Hippocampal formation (tissue), 2 donors: ENCODE measurements at places on chromosomes 16 and 17.

- no peak for DNase-seq
Observed at GRCh38 chr17:63497708-63498483, 21.0 kb downstream of the ACE start.

DNA sequence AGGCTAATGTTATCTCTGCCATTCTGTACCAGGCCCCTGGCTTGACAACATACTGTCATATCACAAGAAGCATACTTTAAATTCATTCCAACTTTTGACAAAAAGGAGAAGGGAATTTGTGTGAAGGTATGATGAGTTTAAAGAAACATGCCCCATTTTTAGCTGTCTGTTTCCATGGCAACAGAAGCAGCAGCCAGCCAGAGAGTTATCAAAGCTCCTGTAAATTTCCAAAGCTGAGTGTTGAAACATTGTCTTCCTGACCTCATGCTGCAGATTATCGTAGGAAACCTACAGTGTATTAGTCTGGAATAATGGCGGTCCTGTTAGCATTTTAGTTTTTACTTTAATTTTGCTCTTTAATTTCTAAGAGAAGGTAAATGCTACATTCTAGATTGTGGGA is 124.9 kb downstream of the MRTFB start:
- DNase-seq: no peak

DNA sequence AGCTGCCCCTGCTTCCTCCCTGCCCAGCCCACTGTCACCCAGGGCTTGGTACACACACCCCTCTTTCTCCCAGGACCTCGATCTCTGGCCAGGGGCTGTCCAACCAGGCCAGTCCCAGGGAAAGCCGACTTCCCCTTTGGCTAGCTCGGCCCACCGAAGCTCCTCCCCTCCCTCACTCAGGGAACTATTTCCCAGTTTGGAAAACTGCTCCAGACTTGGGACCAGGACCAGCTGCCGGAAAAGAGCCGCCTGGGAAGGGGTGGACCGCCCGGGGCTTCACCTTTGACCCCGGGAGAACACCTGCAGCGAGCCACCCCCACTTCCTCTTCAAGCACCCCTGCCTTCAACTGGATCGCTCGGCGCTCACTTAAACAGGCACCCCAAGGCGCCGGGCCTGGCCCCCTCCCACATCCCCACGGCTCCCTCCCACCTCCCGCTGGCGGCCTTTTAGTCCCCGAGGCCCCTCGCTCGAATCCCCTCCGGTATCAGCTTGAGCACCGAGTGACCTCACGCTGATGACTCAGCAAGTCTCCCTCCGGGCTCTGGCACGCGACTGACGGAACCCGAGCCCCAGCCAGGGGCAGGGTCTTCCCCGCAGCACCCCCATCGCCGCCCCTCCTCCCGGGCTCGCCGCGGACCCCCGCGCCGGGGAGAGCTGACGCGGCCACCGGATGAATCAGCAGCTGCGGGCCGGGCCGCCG is 934 bp downstream of the MAFG start:
- DNase-seq: no peak

- peak; percentile 54 for DNase-seq
Observed at GRCh38 chr17:49616601-49617131, 41.0 kb downstream of the NXPH3 start.

GRCh38 chr17:40551879-40552768 is 13.1 kb downstream of the CCR7 start:
- DNase-seq: peak; percentile 48

DNA sequence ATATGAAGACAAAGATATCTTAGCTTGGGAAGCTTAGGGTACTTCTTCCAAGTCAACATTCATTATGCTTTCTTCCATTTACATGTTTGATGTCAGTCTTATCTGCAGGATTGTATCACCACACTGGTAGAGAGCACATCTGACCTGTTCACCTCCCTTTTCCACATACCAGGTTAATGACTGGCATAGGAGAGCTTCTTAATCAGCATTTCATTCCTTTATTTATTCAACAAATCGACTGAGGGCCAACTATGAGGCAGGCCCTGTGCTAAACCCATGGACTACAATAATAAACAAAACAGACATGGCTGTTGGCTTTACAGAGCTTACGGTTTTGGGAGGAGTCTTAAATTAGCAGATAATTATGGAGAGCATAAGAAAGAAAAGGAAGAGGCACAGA is 378.1 kb upstream of the CDH11 start:
- no peak for DNase-seq

- no peak for DNase-seq
Observed at GRCh38 chr17:1485423-1486376, 6.8 kb downstream of the MYO1C start.

DNA sequence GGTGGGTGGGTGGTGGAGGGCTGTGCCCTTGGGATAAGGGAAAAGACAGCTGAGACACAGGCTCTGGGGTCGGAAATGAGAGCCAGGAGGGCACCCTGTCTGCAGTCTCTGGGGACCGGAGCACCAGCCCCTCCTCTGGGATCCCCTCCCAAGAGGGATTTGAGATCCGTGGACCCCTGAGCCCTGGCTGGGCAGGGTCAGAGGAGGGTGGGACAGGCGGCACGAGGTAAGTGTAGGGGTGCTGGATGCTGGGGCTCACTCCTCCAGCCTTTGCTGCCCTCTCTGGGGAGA is 425 bp downstream of the SGSH start:
- no peak for DNase-seq

- no peak for DNase-seq
Observed at GRCh38 chr17:31494259-31495021, 103.0 kb downstream of the RAB11FIP4 start.

DNA sequence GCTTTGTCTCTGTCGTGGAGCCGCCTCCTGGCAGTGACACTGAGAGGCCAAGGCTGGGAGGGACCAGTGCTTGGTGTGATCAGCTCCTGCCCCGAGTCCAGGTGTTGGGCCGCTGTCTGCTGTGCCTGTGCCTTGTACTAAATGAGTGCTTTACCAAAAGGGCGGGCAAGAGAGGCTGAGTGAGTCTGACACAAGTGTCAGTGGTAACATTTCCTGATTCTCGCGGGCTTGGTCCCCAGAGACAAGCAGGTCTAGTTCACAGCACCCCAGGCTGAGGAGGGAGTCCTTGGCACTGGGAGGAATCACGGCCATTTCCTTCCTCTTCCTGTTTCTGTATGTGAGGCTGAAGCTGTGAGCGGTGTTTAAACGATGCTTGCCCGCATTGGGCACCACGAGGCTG is 30.2 kb downstream of the PLD6 start:
- no peak for DNase-seq

- no peak for DNase-seq
Observed at GRCh38 chr17:50728112-50728429, 8.7 kb downstream of the LUC7L3 start.

DNA sequence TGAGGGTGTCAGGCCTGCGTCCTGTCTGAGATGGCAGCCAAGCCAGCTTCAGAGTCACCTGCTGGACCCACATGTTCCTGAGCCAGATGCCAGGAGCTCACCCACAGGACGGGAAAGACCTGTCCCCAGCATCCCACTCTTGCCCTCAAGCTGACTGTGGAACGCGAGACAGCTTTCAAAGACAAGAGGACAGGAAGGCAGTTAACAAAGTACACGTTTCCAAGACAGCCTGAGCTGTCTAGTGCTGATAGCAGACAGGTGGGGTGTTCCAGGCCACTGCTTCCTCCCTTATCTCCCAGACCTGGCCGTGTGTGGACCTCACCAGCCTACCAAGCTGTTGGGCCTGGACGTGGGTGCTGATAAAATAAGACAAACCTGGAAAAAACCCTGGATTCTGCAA is 13.2 kb downstream of the CMTM3 start:
- DNase-seq: no peak

DNA sequence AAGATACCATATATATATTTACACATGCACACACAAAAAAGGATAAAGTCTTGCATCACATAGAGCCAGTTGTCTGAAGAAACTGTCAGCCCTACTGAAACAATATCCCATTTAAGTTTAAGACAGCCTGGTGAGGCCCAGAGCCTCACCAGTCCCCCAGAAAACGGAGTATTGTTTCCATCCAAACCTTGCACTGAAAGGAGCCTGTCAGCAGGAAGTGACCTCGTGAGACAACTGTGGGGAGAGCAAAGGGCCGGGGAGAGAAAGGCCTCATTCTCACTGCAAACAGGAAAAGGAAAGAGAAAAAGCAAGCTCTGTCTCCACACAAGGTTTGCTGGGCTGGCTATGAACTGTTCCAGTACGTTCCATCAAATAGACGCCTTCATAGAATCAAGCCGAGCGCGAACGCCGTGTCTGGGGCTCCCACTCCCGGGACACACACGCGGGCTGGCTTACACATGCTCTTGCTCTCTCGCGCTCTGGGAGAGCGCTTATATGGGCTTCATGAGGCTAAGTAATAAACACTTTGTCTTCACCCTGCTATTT is 44.4 kb upstream of the ZFHX3 start:
- peak; percentile 32 for DNase-seq

DNA sequence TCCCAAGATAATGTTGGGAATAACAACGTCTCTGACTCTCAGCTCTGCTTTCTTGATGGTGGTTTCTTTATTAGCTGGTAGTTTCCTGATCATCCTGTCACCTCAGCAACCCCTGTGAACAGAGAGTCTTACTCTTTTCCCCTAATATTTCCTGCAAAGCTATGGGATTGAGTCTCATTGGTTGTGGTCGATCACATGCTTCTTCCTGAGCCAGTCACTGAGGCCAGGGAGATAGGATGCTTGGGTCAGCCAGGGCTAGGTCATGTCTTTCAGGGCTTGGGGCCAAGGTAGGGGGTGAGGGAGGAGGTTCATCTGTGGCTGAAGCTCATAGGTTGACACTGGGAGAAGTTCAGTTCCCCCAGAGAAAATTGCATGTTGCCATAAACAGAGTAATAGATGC is 114.3 kb downstream of the ABCC1 start:
- no peak for DNase-seq

DNA sequence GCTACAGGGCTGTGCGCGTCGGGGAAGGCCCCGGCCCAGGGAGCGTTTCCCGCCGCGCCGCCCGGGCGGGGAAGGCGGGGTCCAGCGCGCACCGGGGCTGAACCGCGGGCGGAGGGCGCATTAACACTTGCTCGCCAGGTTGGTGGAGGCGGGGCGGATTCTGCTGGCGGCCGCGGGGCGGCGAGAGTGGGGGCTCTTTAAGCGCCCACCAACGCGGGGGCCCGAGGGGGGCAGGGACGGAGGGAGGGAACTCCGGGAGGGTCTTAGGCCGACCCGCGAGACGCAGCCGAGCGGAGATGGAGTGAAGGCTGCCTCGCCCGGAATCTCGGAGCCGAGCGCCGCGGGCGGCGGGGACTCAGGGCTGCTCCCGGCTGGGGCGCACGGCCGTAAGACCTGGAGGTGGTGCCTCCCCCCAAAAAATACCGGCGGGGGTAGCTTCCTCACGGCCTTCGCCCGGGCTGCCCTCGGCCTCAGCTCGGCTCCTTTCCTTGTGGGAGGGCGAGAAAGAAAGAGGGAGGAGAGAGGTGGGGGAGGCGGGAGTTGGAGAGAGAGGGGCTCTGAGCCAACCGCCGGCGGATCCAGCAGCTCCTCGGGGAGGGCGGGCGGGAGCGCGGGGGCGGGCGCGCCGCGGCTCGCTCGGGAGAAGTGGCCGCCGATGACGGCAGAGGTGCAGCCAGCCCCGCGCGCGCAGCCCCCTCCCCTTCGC is 415 bp upstream of the FOXF1 start:
- no peak for DNase-seq

GRCh38 chr16:58119509-58119845 is 9.7 kb downstream of the CFAP20 start:
- DNase-seq: peak; percentile 12

GRCh38 chr17:58693751-58694150 is 1.3 kb downstream of the RAD51C start:
- no peak for DNase-seq

DNA sequence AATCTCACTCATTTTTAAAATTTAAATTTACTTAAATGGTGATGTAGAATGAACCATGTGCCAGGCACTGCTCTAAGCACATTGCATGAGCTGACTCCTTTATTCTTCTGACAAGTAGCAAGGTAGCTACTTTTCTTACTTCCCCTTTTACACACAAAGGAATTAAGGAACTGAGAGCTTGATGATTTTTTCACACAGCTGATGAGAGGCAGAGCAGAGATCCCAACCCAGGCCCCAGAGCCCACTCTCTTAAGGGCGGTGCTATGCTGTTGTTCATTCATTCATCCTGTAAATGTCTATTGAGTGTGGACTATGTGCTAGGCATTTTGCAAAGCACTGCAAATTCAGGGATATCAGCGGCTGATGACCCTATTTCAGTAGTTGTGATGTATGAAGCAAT is 17.9 kb downstream of the SEC14L5 start:
- DNase-seq: no peak

DNA sequence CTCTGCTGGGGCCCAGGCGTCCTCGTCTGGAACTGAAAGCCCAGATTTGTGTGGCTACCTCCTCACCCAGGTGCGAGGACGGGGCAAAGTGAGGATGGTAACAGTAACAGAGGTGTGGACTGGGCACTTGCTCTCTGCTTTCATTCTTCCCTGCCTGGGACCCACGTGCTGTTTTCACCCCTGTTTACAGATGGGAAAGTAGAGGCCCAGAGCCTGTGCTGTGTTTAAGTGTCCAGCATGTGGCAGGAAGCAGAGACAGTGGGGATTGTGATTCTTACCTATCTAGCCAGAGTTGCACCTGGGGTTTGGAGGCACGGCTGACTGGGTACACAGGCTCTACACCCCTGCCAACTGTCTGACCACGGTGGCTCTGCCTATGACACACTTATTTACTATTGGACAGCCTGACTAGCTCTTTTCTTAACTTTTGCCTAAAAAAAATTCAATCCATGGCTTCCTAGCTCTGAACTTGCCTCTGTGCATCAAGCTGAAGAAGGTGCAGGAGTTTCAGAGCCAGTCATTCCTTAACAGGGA is 155.4 kb downstream of the CLEC16A start:
- DNase-seq: no peak

- DNase-seq: no peak
Observed at GRCh38 chr16:72626623-72627022, 421.3 kb downstream of the ZFHX3 start.

DNA sequence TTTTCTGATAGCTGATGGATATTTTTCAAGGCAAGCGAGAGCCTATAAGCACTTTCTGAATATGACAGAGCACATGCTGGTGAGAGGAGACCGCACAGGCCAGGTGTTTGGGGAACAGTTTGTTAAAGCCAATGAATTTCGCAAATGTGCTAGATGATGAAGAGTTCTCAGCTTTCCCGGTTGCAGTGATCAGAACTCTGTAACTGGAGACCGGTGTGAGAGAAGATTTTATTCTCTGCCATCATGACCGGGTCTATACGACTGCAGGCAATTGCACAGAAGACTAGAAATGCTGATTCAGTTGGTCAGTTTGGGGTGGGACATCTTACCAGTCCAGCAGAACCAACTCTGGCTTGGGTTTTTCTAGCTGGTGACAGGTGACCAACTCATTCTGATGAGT is 25.4 kb downstream of the SMTNL2 start:
- no peak for DNase-seq

DNA sequence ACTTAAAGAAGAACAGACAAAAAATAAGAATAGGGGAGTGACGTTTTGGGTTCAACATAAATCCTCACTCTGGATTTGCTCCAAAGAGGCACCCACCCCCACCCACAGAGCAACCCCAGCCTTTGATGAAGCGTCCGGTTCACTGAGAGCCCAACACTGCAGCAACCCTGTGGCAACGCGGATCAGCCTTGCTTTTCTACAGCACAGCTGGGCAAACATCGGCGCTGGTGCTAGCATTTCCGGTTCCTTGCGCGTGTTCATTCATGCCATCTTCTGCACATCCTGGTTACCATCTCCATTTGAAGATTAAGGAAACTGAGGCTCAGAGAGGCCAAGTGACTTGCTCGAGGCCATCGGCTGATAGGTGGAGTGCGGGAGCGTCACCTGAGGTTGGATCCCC is 8.7 kb upstream of the GINS2 start:
- no peak for DNase-seq

- no peak for DNase-seq
Observed at GRCh38 chr17:71905376-71906031, 215.3 kb upstream of the SOX9 start.
